ENCODE measurements at places on chromosomes 2 and 18. TPM values are rescaled to one million over a fixed set of nuclear protein-coding genes. Genes with fewer than 3 reads are reported as not detected.

- DNase-seq = no peak
Observed at GRCh38 chr2:20213651-20214565, 11.0 kb downstream of the SDC1 start.

GRCh38 chr18:34131006-34131405 lies 93.7 kb downstream of the NOL4 start:
- no peak for DNase-seq

Gene PTRHD1
- total RNA-seq = 14.2 TPM

DNA sequence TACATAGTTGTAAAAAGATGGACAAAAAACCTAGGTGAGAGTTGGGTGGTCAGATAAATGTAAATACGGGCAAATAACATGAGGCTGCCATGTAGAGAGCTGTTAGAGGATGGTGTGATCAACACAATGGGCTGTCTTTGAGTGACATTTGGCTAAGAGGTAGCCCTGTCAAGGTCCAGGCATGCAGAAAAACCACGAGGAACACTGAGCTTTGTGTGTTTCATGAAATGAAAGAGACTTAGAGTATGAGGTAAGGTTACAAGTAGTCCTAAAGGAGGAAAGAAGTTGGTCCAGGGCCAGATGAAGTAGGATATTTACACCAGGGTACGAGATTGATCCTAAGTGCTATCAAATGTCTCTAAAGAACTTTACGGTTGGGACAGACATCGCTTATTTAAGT lies 160.9 kb downstream of the RDH14 start:
- no peak for DNase-seq

Gene PTPN2
- 29.2 TPM for total RNA-seq

Gene NYAP2
- total RNA-seq = not detected

GRCh38 chr18:54163453-54163852 lies 61.0 kb downstream of the MBD2 start:
- DNase-seq = no peak

GRCh38 chr2:8558096-8558495 lies 123.8 kb upstream of the ID2 start:
- DNase-seq = peak; percentile 35

DNA sequence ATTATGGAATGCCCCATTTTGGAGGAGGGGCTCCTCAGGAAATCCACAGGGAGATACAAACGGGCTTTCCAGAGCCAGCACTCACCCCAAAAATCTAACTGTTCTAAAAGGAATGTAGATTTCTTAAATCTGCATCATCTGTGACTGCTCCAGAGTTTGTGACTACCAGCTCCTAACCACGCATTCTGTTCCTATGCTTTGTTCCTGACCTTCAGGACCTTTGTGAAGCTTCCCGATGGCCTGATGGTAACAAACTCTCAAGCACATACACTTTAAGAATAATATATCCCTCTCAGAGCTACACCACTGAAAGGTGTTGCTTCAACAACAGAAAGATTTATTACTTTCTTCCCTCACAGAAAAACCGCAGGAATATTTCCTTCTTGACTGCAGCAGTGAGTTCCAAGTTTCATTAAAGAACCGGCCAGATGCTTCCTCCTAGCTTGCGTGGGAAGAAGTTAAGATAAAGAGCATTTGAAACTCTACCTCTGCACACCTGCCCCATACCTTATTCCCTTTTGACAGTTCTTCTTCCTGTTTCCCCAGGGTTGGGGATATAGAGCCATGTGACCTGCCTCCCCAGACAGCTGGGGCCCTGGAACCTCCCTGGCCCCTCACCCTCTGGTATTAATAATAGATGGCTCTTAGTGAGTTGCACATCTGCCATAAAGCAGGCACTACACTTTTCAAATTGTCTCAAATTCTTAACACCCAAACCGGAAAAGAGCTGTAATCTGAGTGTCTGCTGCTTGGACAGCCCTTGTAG lies 40.2 kb upstream of the EML4 start:
- DNase-seq = no peak

- peak; percentile 97 for DNase-seq
Observed at GRCh38 chr2:237674731-237675276, 47.4 kb downstream of the LRRFIP1 start.

GRCh38 chr2:114010001-114010400 lies 120.1 kb downstream of the ACTR3 start:
- DNase-seq = no peak

Gene SERPINB12
- total RNA-seq = not detected

GRCh38 chr18:12076424-12077140 lies 17.1 kb upstream of the ANKRD62 start:
- no peak for DNase-seq

- DNase-seq = no peak
Observed at GRCh38 chr2:97701851-97702465, 11.4 kb upstream of the ZAP70 start.

DNA sequence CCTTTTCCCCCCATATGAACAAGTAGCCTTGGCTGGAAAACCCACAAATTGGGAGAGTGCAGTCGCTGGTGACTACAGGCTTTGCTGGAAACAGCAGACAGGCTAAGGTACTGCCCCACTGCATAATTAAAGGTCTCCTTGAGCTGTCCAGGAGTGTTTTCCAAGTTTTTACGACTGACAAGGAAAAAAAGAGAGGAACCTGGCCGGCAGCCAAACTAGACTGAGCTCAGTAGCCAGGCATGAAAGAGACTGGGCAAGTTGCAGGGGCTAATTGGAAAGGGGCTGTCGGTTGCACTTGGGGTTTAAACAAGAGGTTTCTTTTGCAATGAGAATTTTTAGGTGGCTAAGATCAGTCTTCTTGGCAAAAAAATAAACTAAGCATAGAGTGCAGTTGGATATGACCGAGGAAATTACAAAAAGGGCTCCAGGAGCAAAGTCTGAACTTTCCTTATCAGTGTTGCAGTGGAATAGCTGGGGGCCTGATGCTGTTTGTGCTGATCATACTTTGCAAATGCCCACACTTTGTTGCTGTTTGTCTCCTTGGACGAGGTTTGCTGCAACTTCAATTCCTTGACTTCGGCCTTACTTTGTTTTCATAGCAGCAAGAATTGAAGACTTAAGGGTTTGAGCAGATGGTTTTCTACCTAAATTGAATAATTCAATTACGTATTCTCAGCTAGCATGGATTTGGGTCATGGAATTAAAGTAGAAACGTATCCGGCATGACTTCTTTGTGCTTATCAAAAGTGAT lies 2.1 kb downstream of the GULP1 start:
- peak; percentile 83 for DNase-seq

Gene TCF23
- 10.7 TPM for total RNA-seq

Gene DRC1
- total RNA-seq = not detected

DNA sequence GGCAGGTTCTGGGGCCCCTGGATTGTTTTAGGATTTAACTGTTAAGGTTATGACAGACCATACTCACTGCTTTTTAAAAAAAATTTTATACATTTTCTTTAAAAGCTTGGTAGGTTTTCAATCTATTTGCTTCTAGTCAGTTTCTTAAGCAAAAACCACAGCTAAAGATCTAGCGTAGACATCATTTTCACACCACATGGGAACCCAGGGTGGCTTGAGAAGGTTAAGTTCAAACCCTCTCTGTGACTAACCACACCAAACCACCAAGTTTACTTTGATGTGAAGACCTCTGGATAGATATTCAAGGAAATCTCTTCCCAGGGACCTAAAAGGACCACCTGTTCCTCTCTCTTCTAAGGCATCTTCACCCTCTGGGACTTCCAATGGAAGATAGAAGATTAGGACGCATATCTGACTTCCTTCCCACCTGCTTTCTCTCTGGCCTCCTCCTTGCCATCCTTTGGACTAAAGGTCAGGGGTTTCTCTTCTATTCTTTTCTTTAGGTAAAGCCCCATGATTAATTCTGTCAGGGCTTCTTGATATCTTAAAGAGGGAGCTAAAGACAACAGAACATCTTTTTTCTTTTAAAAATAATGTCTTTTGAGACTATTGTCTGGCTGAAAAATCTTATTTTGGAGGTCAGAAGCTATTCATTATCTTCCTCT lies 32.3 kb downstream of the FOSL2 start:
- DNase-seq = no peak

Gene DPYSL5
- total RNA-seq = not detected

Gene SCRN3
- total RNA-seq = 19.3 TPM

Gene POTEC
- not detected for total RNA-seq

- no peak for DNase-seq
Observed at GRCh38 chr2:156110890-156111289, 221.6 kb downstream of the NR4A2 start.

Data from posterior vena cava (tissue), 2 donors.